ENCODE measurements at places on chromosomes 6 and 20.

DNA sequence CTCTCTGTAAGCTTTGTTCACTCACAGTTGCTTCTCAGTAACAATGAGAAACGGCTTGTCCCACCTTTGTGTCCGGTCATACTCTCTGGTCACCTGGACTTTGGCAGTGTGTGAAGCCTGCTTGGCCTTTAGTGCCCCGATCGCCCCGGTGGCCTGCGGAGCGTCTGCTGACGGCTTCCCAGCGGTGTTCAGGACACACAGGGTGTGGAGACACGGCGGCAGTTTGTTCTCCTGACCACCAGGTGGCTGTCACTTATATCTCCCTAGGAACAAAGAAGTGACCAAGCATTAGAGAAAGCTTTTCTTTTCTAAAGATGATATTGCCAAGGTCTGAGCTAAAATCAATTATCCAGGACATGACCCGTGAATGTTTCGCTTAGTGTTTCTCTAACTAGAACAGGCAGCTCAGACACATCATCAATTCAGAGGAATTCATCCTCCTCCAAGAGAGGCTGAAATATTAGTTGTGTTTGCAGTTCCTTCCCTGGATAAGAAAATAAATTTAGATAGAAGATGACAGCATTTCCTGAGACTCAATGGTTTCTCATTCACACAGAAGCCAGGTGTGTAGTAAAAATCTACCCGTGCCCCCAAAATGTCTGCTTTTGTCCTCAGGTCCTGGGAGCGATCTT, 167.4 kb upstream of the THBS2 start:
- DNase-seq: no peak

DNA sequence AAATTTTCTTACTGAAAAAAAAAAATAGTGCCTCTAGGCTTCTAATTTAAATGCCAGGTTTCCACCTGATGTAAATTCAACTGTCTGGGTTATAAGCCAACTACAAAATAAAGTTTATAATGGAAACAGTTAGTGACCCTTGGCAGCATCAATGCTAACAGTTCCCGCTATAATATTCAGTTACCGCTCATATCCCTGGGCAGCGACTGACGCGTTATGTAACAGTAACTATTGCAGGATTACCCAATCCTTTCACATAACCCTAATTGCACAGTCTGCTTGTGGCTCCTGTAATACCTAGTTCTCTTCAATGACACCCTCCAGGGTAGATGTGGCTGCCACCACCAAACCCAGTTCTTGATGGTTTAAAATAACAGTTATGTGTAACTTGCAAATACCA, 208.6 kb downstream of the MOXD1 start:
- DNase-seq: no peak

DNA sequence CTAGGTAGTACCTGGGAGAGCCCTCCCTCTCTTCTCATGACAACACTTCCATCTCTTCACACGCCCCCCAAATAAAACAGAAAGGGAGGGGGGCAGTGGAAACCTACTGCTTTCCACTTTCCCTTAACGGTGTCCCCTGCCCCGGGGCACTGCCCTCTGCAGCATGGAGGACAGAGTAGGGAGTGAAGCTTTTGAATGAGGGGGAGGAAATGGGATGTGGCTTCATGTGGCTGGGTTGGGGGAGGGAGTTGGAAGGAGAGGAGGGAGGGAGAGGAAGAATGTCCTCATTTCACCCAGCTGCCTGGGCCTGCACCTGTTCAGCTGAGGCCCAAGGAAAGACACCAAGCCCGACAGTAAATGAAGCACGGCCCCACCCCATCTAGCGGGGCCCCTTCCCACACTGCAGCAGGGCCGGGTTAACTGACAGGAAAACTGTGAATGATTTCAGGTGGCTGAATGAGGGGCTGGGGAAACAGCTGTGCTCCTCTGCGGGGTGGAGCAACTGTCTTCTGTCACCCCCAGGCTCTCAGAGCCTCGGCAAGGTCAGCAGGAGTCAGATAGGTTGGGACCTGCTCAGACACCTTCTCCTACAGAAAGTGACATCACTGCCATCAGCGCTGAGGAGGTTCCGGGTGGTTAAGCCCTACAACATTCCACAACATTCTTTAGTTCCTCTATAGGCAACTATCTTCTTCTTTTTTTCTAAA, 40.0 kb upstream of the TAF8 start:
- DNase-seq: no peak

DNA sequence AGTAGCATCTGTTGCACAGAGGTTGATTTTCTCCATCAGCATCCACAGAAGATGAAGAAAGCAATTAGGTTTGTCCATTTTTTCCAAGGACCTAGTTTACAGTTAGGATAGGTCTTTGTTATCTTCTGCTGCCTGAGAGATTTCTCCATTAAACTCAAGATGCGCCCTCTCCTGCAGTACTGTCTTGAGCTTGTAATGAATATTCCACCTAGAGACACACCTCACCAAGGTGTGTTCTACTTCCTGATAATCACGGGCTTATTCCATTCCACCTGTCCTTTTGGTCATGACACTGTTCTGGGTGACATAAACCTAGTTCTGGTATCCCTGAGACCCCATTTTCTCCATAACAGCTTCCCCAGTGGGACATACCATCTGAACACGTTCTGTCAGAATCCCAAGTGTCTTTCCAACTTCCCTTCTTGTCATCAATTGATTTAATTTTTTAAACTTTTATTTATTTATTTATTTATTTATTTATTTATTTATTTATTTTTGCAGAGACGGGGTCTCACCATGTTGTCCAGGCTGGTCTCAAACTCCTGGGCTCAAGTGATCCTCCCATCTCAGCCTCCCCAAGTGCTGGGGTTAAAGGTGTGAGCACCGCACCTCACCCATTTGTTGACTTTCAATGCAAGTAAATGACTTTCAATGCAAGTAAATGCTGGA, 75.6 kb upstream of the HS3ST5 start:
- DNase-seq: no peak

Data from EL (cell line).